Daoy (cell line): ENCODE measurements at places on chromosomes 13 and 19. TPM values are rescaled to one million over a fixed set of nuclear protein-coding genes. Genes with fewer than 3 reads are reported as not detected.

- peak; percentile 17 for DNase-seq
Measured at GRCh38 chr13:75656425-75656989, 20.4 kb downstream of the LMO7 start.

DNA sequence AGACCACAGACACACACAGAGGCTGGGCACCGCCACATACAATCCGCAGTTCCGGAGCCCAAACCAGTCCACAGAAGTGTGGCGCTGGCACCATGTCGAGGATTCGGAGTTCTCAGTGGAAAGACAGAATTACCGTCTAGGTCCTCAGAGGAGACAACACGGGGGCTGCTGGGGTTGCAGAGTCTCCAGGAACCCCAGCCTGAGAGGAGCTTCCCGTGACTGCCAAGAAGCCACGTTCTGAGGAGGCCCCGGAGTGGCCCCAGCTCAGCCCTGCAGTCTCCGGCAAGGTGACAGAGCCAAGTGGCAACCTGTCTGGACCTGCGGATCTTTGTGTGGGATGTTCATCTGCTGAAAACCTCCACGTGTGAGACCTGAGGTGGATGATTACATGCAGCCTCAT, 7.3 kb upstream of the ADPRHL1 start:
- DNase-seq = no peak

DNA sequence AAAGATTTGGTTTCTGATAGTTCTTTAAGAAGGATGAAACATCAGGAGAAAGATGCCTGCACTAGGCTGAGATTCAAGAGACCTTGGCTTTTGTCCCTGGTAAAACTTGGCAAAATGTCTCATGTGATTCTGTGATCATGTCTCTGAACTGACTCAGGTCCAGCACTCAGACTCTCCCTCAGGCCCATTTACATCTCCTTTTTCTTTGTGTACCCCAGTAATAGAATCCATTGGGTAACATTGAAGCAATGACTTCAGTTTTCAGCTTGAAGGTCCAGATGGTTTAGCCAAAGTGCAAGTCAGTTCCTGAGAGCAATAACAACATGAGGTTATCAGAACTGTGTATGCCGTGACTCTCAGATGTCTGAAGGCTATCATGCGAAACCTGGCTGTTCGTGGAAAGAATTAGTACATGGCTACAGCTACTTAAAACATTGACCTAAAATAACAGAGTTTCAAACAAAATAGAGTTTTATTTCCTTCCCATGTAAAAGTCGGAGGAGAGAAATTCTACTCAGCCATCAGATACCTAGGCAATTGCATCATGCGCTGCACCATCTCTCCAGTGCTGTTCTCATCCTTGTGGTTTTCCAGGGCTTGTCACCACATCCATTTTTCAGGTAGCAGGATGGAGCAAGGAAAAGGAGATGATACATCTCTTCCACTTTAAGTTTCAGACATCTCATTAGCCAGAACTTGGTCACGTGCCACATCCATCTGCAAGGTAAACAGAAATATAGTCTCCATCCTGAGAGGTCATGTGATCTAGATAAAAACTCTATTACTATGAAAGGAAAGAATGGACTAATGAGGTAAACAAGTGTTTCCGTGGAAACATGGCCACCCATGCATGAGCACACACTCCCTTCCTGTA, 117.3 kb downstream of the POSTN start:
- no peak for DNase-seq

- DNase-seq = peak; percentile 60
Measured at GRCh38 chr19:42023121-42023942, 29.3 kb upstream of the ATP1A3 start.

Gene RGS9BP
- 0.51 and 0.54 TPM in 2 replicates for total RNA-seq

Gene VSTM2B
- total RNA-seq = not detected in 2 replicates

DNA sequence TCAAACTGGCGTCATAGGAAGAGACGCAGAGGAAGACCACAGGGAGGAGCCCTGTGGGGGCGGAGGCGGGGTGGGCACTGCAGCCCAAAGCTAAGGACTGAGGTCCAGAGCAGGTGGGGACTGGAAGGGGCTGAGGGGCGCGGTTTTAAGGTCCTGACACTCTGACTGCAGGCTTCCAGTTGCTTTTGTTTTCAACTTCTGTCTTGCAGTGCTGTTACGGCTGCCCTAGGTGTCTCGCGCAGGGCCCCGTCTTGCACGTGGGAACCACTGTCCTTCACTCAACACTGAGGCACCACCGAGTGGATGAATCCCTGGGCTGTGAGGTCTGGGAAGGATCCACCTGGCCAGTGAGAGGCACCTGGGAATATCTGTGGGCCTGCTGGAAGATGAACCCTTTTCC, 76.0 kb downstream of the TEX29 start:
- no peak for DNase-seq

DNA sequence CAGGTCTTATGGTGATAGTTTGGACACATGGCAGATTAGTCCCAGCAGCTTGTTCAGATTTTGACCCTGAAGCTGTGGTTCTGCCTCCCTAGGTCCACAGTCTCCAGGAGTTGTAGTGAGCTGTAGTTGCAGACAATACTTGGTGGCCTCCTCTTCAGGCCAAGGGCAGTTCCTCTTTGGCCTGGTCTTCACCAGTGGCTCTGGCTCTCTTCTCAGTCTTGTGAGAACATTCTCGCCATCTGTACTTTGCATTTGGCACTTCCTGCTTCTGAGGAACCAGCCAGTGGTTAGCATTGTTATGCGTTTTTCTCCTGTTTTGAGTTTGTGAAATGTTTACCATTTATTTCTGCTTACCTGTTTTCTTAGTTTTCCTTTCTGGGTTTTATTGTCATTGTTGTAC, 40.7 kb downstream of the PCCA start:
- DNase-seq = no peak

GRCh38 chr13:111993691-111994090, 73.3 kb upstream of the SOX1 start:
- no peak for DNase-seq
